ENCODE measurements at places on chromosomes 12 and 14.

GRCh38 chr12:16523284-16523950, 82.5 kb downstream of the LMO3 start:
- no peak for DNase-seq

DNA sequence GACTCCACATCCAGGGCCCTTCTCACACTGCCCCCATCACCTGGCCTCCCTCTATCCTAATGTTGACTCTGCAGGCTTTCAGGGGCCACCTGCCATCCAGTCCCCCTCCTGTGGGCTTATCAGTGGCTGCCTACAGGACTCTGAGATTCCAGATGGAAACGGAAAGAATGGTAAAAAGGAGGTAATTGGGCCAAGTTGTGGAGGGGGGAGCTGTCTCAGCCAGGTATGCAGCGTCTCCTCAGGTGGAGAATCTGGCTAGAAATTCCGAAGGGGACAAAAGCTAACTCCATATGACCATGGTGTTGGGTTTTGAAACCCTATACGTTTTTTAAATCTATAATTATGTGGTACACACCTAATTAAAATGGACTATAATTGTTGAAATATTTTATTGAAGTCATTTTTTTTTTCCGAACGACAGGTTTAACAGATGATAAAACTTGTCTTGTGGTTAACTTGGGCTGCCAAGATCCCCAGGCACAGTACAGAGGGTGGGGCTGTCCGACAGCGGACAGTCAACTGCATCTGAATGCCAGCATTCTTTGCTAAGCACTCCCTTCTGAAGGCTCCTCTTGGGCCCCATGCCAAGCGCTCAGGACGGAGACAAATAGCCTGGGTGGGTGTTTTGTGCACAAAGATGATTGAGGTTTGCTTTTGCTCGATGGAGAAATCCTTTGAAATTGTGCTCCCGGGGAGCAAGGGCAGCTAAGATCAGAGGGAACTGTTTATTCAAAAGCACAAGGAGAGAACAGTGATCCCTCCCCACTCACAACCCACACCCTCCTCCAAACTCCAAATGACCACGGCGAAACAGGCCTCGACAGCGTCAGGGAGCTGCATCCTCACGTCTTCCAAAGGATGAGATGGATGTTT, 365.6 kb downstream of the BCL11B start:
- peak; percentile 64 for DNase-seq

GRCh38 chr14:67541448-67542387, 8.6 kb downstream of the PLEKHH1 start:
- DNase-seq: no peak

DNA sequence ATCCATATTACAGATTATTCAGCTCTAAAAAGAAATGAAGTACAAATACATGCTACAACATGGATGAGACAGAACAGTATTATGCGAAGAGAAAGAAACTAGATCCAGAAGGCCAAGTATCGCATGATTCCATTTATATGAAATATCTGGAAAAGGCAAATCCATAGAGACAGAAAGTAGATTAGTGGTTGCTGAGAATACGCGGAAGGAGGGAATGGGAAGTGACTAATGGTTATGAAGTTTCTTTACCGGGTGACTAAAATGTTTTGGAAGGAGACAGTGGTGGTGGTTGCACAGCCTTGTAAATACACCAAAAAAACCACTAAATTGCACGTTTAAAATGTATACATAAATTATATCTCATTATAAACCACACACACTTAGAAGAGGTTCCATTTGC, 12.5 kb downstream of the PRDM4 start:
- DNase-seq: peak; percentile 6

DNA sequence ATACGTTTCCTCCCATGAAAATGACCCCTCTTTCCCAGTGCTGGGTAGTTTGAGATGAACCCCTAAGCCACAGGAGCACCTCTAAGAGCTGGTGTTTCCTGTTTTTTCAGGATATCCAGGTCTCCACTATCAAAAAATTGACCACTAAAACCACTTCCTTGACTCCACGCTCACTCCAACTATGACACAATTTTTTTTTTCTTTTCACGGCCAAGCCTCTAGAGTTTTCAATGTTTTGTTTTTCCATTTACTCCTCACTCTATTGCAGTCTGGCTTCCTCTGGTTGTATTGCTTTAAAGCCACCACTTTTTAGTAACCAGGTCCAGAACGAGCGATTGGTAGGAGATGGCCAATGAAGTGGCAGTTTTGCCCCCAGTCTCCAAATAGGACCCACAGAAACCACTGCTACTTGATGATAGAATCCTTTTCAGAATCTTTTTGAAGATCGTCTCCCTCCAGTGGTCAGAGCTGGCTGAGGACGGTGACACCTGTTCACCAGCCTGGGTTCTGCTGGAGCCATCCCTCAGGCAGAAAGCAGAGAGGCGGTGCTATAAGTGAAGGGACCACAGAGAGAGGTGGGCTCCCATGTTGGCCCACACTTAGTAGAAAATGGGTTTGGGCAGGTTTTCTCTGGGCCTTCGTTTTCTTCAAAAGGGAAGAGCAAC, 454.4 kb downstream of the VRK1 start:
- DNase-seq: no peak

Measured in muscle of leg (tissue), 16 donors.